Vagina (tissue), 2 donors: ENCODE measurements at places on chromosomes 1 and 21.

DNA sequence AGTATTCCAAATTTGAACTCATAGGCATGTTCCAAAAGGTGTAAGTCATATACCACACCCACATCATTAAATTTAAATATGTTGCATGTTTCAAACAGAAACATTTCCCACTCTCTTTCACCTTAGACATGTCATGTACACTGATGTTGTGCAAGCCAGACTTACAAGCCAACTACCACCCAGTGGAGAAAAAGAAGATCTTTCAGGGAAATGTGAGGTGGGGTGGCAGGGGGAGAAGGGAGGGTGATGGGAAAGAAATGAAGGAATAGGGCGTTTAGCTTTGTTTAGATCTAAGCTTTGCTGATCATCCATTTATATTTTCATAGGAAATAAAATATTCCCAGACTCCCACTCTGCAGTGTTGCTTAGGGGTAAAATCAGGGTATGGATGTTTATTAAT lies 1.6 kb downstream of the NEGR1 start:
- DNase-seq: no peak

GRCh38 chr1:223177681-223178080 lies 34.6 kb upstream of the TLR5 start:
- no peak for DNase-seq

GRCh38 chr1:25804244-25804963 lies 4.4 kb downstream of the SELENON start:
- no peak for DNase-seq

DNA sequence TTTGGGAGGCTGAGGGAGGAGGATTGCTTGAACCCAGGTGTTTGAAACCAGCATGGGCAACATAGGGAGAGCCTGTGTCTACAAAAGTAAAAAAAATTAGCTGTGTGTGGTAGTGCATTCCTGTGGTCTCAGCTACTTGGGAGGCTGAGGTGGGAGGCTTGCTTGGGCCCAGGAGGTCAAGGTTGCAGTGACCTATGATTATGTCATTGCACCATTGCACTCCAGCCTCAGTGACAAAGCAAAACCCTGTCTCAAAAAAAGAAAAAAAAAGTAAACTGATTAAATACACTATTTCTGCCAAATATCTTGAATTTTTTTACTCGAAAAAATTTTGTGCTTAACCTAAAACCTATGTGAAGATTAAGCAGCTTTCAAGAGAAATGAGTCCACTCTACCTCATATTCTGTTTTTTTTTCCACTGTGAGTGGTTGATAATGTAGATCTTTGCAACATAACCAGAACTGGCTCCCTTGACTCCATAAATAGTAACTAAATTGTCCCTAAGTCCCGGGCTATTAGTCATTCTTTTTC lies 19.4 kb upstream of the ZNF281 start:
- no peak for DNase-seq

GRCh38 chr1:221736714-221737113 lies 5.2 kb downstream of the DUSP10 start:
- no peak for DNase-seq

GRCh38 chr1:41641941-41642527 lies 157.6 kb upstream of the EDN2 start:
- no peak for DNase-seq

DNA sequence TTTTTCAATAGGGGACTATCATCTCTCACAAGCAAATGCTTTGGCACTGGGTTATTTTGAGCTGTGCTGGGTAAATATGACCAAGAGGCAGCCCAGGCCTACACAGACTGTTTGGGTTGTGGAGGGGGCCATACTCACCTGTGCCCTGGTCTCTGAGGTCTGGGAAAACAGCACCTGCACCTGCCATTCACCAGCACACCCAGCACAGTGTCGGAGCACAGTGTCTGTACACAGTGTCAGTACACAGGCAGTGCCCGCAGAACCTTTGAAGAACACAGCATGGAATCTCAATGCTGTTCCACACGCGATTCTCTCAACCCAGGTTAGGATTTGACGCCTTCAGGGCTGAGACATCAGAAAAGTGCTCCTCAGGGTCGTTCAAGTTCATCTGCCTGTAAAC lies 35.0 kb upstream of the FAM89A start:
- no peak for DNase-seq
